Esophagus squamous epithelium (tissue), 5 donors: ENCODE measurements at places on chromosomes 12 and 14. TPM values are rescaled to one million over a fixed set of nuclear protein-coding genes. Genes with fewer than 3 reads are reported as not detected.

CLEC4A gene
- 2.1 TPM for total RNA-seq

- no peak for DNase-seq
Observed at GRCh38 chr12:53623548-53624385, 2.4 kb downstream of the ATF7 start.

- DNase-seq: no peak
Observed at GRCh38 chr12:67705394-67706370, 57.1 kb downstream of the DYRK2 start.

GRCh38 chr14:40581264-40581663 lies 1025.4 kb upstream of the LRFN5 start:
- DNase-seq: no peak

GRCh38 chr12:104201238-104202001 lies 14.2 kb upstream of the TXNRD1 start:
- DNase-seq: no peak

DNA sequence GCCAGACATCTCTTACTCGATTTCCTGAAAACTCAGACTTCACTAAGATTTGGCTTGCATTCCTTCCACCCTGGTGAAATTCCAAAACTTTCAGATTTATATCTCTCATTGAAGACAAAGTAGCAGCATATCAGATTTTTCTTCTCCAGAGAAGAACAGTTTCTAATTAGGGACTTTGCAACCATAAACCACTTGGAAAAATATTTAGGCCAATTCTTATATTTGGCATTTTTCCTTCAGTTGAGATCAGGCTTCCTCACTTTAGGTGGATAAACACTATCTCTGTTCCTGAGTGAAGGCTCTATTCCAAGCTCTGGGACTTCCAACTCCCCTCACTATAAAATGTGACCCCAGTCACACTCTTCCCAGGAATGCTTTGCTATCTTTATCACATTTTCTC lies 1434.3 kb upstream of the FLRT2 start:
- DNase-seq: no peak

- no peak for DNase-seq
Observed at GRCh38 chr12:71270057-71270456, 112.3 kb upstream of the TSPAN8 start.

TIGAR gene
- 6.3 TPM for total RNA-seq

- no peak for DNase-seq
Observed at GRCh38 chr12:108839018-108839889, 18.1 kb downstream of the SSH1 start.

DNA sequence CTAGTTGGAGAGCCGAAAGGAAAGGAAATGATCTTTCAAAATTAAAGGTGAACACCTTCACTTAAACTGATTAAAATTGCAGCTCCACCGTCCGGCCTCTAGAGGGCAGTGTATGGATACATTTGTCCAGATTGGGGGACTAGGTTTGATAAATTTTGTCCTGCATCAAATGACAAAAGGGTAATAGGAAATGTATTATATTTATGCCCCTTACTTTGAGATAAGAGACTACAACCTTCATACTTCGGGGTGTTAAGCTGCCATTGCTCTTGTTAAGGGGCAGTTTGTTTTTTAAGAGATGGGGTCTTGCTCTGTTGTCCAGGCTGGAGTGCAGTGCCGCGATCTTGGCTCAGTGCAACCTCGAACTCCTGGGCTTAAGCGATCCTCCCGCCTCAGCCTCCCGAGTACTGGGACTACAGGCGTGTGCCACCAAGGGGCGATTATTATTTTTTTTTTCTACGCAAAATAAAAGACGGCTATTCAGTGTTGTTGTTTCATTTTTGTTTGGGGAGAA lies 818 bp upstream of the SUOX start:
- no peak for DNase-seq
